ENCODE measurements at places on chromosomes 6 and 20. TPM values are rescaled to one million over a fixed set of nuclear protein-coding genes. Genes with fewer than 3 reads are reported as not detected.

CMTR1 gene
- polyA plus RNA-seq = 15.2 TPM

- no peaks in the 10 kb centered on the region for H3K27me3 ChIP-seq
- DNase-seq = peak; percentile 63
- peaks cover 16% of the 10 kb centered on the region for H3K4me1 ChIP-seq
- H3K4me3 ChIP-seq = no peak overlapping the region
Measured at GRCh38 chr6:2021713-2022125, 223.7 kb downstream of the GMDS start.

GRCh38 chr6:111687652-111688051 is 82.0 kb upstream of the TRAF3IP2 start:
- no peaks in the 10 kb centered on the region for H3K27me3 ChIP-seq
- H3K27ac ChIP-seq = no peak overlapping the region
- no peak for DNase-seq
- no peak overlapping the region for H3K4me3 ChIP-seq
- H3K36me3 ChIP-seq = peaks cover 37% of the 10 kb centered on the region

DNA sequence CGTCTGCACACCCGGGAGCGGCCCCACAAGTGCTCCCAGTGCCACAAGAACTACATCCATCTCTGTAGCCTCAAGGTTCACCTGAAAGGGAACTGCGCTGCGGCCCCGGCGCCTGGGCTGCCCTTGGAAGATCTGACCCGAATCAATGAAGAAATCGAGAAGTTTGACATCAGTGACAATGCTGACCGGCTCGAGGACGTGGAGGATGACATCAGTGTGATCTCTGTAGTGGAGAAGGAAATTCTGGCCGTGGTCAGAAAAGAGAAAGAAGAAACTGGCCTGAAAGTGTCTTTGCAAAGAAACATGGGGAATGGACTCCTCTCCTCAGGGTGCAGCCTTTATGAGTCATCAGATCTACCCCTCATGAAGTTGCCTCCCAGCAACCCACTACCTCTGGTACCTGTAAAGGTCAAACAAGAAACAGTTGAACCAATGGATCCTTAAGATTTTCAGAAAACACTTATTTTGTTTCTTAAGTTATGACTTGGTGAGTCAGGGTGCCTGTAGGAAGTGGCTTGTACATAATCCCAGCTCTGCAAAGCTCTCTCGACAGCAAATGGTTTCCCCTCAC is 21.0 kb downstream of the PRDM1 start:
- no peak overlapping the region for H3K4me3 ChIP-seq
- no peak overlapping the region for H3K27ac ChIP-seq
- H3K27me3 ChIP-seq = no peaks in the 10 kb centered on the region
- no peak for DNase-seq
- no peaks in the 10 kb centered on the region for H3K4me1 ChIP-seq

DNA sequence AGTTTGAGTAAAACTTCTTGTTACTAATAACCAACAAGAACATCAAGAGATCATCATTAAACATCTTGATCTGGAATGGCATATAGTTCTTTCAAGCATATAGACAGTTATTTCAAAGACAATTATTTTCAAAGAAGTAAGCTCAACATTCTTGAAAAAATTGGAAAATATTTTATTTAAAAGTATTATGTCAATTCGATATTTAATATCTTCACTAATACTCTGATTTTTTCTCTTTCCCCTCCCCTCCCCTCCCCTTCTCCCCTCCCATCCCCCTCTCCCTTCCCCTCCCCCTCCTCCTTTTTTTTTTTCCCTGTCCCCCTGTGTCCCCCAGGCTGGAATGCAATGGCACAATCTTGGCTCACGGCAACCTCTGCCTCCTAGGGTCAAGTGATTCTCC is 82.8 kb downstream of the SASH1 start:
- H3K27ac ChIP-seq = no peak overlapping the region
- H3K4me1 ChIP-seq = 0 out of 2 replicates have a peak, but pooled peaks cover 8% of the 10 kb centered on the region
- H3K36me3 ChIP-seq = no peaks in the 10 kb centered on the region
- H3K27me3 ChIP-seq = no peaks in the 10 kb centered on the region

- H3K27me3 ChIP-seq = no peaks in the 10 kb centered on the region
- no peak overlapping the region for H3K4me3 ChIP-seq
- H3K36me3 ChIP-seq = no peaks in the 10 kb centered on the region
- H3K4me1 ChIP-seq = peaks cover 31% of the 10 kb centered on the region
Measured at GRCh38 chr6:2162079-2162445, 83.3 kb downstream of the GMDS start.

- peaks cover 69% of the 10 kb centered on the region for H3K27me3 ChIP-seq
- H3K27ac ChIP-seq = no peak overlapping the region
- peaks cover 5% of the 10 kb centered on the region for H3K4me1 ChIP-seq
- no peak for DNase-seq
- no peak overlapping the region for H3K4me3 ChIP-seq
Measured at GRCh38 chr6:41636833-41637193, 1.5 kb upstream of the MDFI start.
